ENCODE measurements at places on chromosomes 5 and 9.

- DNase-seq, result no peak
These were observed 15.2 kb downstream of the FKBP15 start for GRCh38 chr9:113205861-113206260.

- DNase-seq, result no peak
These were observed 80.8 kb downstream of the LMNB1 start for GRCh38 chr5:126857472-126858410.

GRCh38 chr9:92308893-92309292, 15.4 kb upstream of the IARS1 start:
- DNase-seq, result no peak

GRCh38 chr5:179568721-179569120, 18.4 kb downstream of the RUFY1 start:
- no peak for DNase-seq

DNA sequence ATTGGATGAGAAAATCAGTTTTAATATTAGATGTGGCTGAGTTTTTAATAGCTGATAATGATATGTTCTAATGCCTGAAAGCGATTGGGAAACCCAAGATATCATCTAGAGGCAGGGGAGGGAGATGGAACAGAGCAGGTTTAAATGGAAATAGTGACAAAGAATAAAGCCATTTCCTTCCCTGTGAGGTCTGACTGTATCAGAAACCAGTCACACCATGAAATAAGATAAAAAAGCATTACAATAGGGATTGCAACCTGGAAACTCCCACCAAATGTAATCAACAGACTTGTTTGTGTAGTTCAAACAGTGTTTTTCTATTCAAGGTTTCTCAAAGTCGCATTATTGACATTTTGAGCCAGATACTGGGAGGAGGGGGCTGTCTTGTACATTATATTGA, 110.1 kb upstream of the SMIM23 start:
- no peak for DNase-seq

- DNase-seq, result no peak
These were observed 34.6 kb upstream of the NFIB start for GRCh38 chr9:14348373-14349145.

DNA sequence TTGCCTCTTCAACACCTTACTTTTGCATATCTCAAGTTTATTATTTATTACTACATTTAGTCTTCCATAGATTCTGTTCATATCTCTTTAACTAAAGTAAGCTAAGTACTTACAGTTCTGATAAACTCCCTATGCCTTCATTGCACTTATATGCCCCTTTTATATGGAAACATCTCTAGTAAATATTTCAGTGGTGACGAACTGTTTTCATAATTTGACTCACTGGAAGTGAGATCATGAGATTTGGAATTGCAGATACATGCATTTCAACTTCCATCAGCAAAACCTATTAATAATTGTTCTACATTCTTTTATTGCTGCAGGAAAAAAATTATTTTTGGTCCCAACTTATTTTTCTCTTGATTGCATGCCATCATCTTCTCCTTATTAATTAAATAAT, 263.5 kb downstream of the CD180 start:
- DNase-seq, result no peak

- DNase-seq, result no peak
These were observed 29.1 kb downstream of the TRIP13 start for GRCh38 chr5:921456-922435.

- no peak for DNase-seq
These were observed 20.7 kb upstream of the ACSL6 start for GRCh38 chr5:132032196-132032595.

DNA sequence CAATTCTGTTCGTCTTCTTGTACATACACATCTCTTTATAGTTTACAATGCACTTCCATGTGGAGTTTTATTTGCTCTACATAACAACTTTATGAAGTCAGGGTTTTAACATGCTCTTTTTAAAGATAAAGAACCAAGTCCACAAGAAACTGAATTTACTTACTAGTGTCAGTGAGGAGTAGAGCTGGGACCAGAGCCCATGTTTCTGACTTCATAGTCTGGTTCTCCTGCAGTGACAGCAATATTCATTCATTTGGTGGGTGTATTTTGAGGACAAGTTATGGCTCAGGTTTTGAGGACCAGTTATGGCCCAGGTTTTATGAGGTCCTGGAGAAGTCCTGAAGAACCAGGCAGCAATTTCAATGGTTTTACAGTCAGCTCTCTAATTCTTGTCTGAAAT, 481.9 kb upstream of the TNC start:
- DNase-seq, result no peak

- no peak for DNase-seq
These were observed 199.8 kb downstream of the ZNF608 start for GRCh38 chr5:124546643-124547042.

All from NCI-H187 (cell line).